ENCODE measurements at places on chromosomes 1 and 21. TPM values are rescaled to one million over a fixed set of nuclear protein-coding genes. Genes with fewer than 3 reads are reported as not detected.

DNA sequence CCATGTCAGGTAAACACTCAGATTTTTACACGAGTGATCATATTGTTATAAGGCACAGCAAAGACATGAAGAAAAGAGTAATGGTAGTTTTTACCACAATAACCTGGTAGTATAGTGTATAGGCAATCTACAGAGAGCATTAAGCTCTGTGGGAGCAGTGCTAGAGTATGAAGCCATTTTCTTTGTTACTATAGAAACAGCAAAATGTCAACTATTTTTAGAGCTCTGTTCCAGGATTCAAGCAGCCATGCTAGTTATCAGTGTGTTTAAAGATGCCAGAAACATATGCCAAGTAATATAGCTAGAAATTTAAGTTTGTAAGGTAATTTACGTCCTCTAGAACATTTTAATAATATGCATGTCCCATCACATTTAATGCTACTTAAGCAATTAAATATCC lies 77.6 kb upstream of the RGS18 start:
- H3K4me3 ChIP-seq = no peak overlapping the region
- no peak overlapping the region for H3K27ac ChIP-seq
- no peaks in the 10 kb centered on the region for H3K4me1 ChIP-seq
- DNase-seq = no peak

The TPTE gene
- total RNA-seq = not detected

The CACNA1S gene
- not detected for total RNA-seq

The GSTM1 gene
- not detected for total RNA-seq

DNA sequence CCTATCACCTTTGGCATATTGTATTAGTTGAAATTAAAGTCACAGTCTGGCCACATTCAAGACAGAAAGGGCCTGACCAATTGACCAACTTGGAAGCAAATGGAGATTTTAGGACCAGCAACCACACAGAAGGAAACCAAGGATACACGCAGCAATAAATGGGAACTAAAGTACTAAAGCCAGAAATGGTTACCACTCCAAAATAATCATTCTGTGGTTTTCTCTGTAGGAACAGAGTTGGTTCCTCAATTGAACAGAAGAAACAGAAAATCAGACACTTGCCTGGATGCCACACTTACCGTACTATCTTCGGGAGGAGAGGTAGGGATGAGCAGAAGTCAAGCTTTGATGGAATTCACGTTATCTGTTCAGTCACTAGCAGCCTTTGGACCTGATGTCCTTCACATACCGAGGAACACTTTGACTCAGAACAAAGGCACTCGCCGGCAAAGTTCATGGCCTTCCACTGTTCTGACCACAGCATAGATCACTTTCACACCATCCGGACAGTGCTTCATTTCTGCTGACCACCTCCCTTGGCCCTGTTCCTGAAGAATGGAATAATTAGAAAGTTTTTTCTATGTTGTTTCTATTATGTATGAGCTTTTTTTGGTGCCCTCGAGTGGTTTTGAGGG lies 96.9 kb downstream of the LPAR3 start:
- H3K27me3 ChIP-seq = peaks cover 6% of the 10 kb centered on the region
- no peaks in the 10 kb centered on the region for H3K36me3 ChIP-seq
- no peaks in the 10 kb centered on the region for H3K4me1 ChIP-seq
- H3K27ac ChIP-seq = no peak overlapping the region
- no peak for DNase-seq
- no peak overlapping the region for H3K4me3 ChIP-seq

DNA sequence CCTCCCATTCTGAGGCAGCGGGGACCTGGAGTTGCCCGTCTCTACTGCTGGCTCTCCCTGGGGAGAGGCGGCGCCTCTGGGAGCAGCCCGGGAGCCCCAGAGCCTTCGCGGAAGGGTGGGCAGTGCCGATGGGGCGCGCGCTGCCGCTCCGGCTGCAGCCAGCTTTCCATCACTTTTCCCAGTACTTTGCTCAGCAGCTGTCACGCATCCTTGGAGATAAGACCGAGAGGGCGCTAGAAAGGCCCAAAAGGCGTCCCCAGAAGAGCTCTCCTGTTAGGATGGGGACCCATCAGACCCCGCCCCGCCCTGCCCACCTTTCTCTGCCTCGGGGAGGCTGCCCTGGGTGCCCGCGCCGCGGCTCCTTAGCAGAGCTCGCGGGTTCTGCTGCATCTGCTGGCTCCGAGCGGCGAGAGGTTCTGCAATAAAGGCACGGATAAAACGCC lies 534 bp downstream of the KCNH1 start:
- peaks cover 8% of the 10 kb centered on the region for H3K4me1 ChIP-seq
- peak overlapping the region; percentile 46 for H3K4me3 ChIP-seq
- H3K36me3 ChIP-seq = no peaks in the 10 kb centered on the region
- peaks cover 73% of the 10 kb centered on the region for H3K27me3 ChIP-seq
- H3K27ac ChIP-seq = no peak overlapping the region
- no peak for DNase-seq

The NOS1AP gene
- total RNA-seq = not detected

DNA sequence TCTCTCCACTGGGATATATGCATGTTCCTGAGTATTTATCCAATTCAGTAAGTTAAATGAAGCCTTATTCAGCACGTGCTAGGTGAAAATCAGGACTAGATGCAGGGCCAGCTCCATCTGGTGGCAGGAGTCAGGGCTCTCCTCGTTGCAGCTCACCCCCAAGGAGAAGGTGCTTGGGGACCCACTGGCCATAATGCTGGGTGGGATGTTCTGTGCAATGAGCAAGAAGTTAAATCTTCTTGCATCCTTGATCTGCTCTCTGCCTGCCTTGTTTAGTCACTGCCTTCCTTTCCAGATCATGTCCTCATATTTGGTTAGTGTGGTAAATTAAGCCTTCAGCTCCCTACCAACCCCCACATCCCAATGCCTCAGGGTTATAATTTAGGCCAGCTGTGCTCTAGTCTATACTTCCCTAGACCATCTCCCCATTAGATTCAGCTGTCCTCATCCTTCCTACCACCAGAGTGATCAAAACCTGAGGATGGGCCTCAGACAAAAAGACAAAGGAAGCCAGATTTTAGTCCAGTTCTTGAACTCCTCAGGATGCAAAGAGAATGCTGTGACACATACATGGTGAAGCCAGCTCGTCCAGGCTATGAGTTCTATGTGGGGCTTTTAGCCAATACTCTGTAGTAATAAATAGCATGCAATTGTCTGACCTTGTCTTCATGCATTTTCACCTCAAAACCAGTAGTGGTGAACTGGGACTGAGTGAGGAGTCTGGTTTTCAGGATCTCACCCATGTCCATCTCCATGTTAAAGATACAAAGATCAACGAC lies 55.9 kb downstream of the SEC16B start:
- H3K4me1 ChIP-seq = no peaks in the 10 kb centered on the region
- no peaks in the 10 kb centered on the region for H3K36me3 ChIP-seq
- H3K4me3 ChIP-seq = no peak overlapping the region
- no peak overlapping the region for H3K27ac ChIP-seq
- DNase-seq = no peak
- H3K27me3 ChIP-seq = no peaks in the 10 kb centered on the region

The TRIM17 gene
- 2.8 TPM for total RNA-seq

DNA sequence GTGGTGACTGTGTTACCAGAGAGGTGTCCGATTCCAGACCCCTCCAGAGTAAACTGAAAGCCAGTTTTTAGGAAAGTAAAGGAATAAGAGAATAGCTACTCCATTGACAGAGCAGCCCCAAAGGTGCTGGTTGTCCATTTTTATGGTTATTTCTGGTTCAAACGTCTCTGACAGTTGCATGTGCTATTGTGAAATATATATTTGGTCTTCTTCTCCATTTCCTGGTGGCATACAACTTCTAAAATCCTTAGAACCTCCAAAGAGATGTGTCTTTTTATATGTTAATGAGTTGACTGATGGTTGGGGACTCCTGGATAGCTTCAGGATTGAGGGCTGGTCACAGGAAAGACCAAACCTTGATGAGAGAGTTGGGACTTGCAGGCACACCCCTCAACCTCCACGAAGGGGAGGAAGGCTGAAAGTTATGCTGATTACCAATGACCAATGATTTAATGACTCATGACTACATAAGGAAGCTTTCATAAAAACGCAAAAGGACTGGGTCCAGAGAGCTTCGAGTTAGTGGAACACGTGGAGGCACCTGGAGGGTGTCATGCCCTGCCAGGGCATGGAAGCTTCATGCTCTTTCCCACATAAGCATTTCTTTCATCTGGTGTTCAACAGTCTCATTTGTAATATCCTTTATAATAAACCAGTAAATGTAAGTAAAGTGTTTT lies 100.7 kb downstream of the SLC16A1 start:
- H3K4me1 ChIP-seq = peaks cover 6% of the 10 kb centered on the region
- H3K36me3 ChIP-seq = peaks cover 4% of the 10 kb centered on the region
- H3K4me3 ChIP-seq = no peak overlapping the region
- no peak overlapping the region for H3K27ac ChIP-seq

- no peak overlapping the region for H3K27ac ChIP-seq
- no peaks in the 10 kb centered on the region for H3K27me3 ChIP-seq
- no peak overlapping the region for H3K4me3 ChIP-seq
- no peak for DNase-seq
- H3K36me3 ChIP-seq = no peaks in the 10 kb centered on the region
Observed at GRCh38 chr1:22916471-22916820, 56.2 kb downstream of the LACTBL1 start.

GRCh38 chr1:14815175-14815877 lies 216.8 kb downstream of the KAZN start:
- no peaks in the 10 kb centered on the region for H3K27me3 ChIP-seq
- no peaks in the 10 kb centered on the region for H3K4me1 ChIP-seq
- H3K36me3 ChIP-seq = no peaks in the 10 kb centered on the region
- DNase-seq = no peak
- H3K4me3 ChIP-seq = no peak overlapping the region

The KLHDC8A gene
- total RNA-seq = not detected

The CELA3A gene
- total RNA-seq = not detected

The OR14A16 gene
- not detected for total RNA-seq

DNA sequence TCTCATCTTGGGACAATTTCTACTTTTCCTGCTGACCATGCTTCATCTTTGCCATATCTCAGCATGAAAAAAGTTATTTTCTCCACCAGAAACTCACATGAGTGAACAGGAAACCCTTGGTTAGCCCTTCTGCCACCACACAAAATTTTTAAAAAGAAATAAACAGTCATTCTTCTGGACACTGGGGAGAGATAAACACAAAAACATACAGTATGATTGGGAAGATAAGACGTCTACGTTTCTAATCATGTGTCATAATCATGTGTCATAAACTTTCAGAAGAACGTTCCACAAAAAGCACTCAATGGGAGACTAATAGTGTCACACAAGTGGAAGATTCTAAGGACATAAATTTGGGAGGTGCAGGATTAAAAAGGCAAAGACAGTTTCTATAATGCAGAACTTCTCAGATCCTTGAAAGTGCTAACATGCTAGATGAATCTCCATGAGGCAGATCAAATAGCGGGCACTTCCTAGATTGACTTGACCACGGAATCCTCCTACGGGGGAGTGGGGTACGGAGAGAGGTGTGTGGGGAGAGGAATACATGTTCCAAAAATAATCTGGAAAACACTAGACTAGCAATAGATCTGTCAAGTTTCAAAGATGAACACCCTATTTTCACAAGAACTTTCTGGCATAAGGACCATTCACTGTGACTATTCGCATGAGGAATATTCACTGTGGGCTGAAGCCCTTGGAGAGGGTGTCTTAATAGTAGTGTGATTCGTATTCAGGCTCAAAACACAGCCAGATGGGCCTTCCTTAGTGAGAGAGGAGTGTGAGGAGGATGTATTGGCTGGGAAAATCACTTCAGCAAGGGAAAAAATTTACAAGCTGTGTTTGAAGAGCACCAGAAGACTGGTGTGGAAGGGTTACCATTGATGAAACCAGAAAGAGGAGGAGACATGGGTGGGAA lies 206.7 kb downstream of the SETD4 start:
- no peak for DNase-seq
- no peak overlapping the region for H3K27ac ChIP-seq
- H3K27me3 ChIP-seq = peaks cover 27% of the 10 kb centered on the region
- H3K4me3 ChIP-seq = no peak overlapping the region
- H3K36me3 ChIP-seq = no peaks in the 10 kb centered on the region

DNA sequence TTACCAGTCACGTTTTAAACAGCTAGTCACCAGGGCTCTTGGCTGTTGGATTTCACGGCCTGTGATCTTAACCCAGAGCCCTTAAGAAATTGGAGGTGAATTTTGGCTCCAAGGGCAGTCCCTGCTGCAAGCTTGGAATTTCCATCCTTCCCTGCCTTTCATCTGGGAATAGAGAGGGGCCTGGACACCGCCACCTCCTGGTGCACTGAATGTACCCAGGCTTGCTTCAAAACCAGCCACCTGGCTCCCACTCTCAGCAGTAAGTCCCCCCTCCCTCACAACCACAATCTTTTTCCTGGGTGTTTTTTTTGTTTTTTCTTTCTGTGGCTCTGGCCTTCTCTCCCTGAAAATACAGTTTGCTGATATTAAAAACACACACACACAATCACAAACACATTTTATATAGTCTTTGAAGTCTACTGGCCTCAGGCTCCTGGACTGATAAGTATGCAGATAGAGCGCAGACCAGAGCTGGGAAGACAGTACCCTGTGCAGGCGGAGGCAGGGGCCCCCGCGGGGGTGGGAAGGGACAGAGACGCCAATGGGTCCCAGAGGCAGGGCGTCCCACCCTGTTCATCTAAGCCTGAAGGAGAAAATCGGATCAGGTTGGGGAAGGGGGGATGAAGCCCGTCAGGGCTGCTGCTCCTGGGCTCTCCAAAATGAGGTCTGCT lies 65.8 kb upstream of the IGSF21 start:
- H3K4me3 ChIP-seq = no peak overlapping the region
- H3K27me3 ChIP-seq = no peaks in the 10 kb centered on the region
- peaks cover 2% of the 10 kb centered on the region for H3K4me1 ChIP-seq
- H3K27ac ChIP-seq = no peak overlapping the region
- H3K36me3 ChIP-seq = no peaks in the 10 kb centered on the region
